Activated CD8-positive, alpha-beta memory T cell treated with anti-CD3 and anti-CD28 coated beads, Interleukin-2, amount 50 U/mL, for 4 hours (primary cell): ENCODE measurements at places on chromosomes 6 and 20.

DNA sequence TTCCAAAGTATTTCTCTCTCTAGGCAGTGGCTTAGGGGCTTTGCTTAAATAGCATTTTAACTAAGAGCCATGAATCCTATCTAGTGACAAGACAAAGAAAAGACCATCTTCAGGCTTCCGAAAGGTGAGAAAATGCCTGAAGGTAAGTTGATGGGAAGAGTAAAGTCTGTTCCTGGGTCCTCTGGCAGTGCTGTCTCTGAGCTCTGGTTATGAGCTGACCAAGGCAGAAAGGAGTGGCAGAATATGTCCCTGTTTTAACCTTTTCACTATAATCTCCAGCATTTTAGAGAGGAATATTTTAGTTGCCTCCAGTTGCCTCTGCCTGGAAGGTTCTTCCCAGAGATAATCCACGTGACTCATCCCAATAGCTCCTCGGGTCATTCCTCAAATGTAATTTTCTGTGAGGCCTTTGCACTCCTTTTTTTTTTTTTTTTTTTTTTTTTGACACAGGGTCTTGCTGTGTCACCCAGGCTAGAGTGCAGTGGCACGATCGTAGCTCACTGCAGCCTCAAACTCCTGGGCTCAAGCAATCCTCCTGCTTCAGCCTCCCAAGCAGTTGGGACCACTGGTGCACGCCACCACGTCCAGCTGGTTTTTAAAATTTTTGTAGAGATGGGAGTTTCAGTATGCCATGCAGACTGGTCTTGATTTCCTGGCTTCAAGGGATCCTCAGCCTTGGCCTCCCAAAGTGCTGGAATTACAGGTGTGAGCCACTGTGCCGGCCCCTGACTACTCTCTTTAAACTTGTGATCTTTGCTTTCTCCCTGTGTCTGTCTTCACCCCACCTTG is 3.7 kb upstream of the ARMH2 start:
- no peak for DNase-seq

DNA sequence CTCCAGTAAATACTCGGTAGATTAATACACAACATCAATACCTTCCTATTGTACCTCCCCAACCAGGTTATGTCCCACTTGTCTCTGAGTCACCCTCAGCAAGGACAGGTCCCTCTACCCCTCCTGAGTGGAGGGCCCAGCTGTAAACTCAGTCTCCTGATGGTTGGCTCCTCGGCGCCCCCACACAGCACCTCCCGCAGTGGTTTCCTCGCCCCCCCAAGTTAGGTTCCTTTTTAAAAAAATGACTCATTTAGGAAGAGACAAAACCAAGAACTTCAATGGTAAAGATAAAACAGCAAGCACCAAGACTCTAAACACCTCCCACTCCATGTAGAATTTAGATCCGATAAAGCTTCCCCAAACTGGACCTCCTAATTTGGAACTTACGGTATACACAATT is 83.5 kb downstream of the TRERF1 start:
- DNase-seq: peak; percentile 79

GRCh38 chr6:6131492-6132109 is 124.9 kb upstream of the NRN1 start:
- DNase-seq: no peak

GRCh38 chr6:44024574-44025219 is 102.6 kb downstream of the MRPL14 start:
- no peak for DNase-seq

DNA sequence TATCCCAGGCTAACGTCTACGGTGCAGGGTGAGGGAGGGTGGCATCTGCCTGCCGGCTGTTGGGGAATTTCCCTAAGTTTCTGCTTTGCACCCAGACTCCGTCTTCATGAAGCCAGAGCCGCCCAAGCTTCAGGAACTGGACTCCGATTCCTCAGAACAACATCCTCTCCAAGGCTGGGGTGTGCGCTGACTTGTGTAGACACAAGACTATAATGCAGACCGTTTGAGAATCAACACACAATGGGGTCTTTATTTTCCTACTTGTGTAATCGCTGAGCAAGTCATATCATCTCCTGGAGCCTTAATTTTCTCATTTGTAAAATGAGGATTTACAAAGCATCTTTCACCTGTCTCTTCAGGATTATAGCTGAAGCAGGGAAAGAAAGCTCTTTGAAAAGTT is 160.5 kb upstream of the AGPAT4 start:
- DNase-seq: no peak

- DNase-seq: no peak
Measured at GRCh38 chr6:28589234-28589956, 63.7 kb downstream of the GPX5 start.

- no peak for DNase-seq
Measured at GRCh38 chr6:161318456-161318855, 44.6 kb upstream of the AGPAT4 start.

DNA sequence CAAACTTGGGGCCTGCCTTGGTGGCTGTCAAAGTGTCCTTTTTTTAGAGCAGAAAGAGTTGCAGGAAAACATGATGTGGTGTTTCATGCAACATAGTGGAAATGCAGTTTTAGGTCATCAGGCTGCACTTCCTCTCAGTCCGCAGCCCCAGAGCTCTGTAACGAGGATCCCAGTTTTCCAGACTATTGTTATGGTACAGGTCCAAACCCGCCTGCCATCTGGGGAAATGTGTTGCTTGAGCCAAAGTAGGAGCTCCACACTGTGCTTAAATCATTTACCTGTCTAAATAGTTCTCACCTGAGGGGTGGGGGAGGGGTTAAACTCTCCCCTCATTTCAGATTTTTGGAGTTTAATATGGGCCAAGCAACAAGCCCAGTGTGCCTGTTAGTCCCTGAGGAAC is 59.8 kb downstream of the GOPC start:
- DNase-seq: no peak

GRCh38 chr6:95581073-95581472 is 3.7 kb downstream of the MANEA start:
- no peak for DNase-seq

DNA sequence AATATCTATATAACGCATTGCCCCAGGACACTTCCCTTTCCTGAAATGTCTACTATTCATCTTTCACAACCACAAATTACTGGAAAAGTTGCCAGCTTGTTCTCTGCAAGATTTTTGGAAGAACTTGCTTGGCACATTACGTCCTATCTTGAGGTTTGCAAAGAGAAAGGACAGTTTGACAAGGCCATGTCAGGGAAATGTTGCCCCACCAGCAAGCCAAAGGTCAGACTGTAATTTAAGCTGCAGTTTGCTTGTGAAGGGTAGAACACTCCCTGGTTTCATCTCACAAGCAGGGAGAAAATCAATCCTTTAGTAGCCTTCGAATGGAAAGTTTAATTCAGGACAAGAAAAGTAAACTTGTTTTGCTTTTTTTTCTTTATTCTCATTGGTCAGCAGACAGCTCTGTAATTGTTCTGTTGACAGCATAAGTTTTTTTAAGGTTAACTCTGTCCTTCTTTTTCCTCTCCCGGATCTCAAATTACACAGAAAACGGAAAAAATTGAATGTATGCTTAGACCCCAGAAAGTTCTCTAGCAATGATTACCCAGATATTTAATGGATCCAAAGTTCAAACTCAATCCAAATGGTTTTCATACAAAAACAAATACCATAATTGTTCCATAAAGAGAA is 541.8 kb upstream of the NRSN1 start:
- DNase-seq: no peak

GRCh38 chr20:18611492-18611891 is 23.6 kb downstream of the DTD1 start:
- no peak for DNase-seq

DNA sequence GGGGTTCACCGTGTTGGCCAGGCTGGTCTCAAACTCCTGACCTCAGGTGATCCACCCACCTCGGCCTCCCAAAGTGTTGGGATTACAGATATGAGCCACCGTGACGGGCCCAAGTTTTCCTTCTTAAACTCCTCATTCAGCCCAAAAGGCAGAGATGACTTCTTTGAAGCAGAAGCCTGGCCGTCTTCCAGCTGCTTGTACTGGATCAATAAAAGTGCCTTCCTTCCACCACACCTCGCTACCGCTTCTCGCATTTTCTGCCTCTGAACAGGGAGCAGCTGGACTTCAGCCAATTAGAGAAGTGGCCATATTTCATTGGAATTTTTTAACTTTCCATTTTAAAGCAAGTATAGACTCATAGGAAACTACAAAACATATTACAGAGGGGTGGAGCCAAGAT is 241.1 kb downstream of the PREX1 start:
- DNase-seq: no peak

- no peak for DNase-seq
Measured at GRCh38 chr20:37643400-37643799, 50.4 kb upstream of the CTNNBL1 start.

- DNase-seq: no peak
Measured at GRCh38 chr6:160378218-160378617, 30.0 kb downstream of the SLC22A3 start.

DNA sequence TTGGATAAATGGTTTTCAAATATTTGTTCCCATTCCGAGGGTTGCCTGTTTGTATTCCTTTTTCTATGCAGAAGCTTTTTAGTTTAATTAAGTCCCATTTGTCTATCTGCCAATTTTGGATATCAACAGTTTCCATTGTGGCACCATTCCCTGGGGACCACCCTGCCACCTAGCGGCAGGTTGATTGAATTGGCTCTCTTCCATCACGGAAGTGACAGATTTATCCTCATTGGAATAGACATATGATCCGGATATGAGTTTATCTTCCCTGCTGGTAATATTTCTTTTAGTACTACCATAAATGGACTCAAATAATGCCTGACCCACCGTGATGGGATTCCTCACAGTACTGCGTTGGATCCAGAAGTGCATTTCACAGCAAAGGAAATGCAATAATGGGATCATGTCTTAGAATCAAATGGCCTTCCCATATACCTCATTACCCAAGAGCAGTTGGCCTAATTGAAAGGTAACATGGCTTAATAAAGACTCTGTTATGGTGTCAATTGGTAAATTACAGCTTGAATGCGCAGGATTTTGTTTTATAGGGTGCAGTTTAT is 327.0 kb downstream of the BMP2 start:
- no peak for DNase-seq

DNA sequence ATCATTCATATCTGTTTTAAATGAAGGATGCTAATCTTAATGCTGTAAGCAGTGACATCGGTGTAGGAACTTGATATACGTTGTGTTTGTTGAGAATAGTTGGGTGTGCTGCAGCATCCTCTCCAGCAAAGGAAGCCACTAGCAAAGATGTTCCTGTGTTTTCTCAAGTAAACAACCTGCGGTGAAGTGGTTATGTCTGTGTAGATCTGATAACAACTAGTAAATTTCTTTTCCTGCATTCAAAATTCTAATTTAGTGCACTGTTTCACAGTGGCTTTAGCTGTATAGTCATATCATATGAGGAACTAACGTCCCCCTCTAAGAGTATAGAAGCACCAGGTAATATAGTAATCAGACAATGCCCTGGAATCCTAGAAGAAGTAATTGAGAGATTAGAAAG is 38.7 kb downstream of the NCOA7 start:
- DNase-seq: no peak

GRCh38 chr6:161694995-161695394 is 421.1 kb upstream of the AGPAT4 start:
- DNase-seq: no peak

DNA sequence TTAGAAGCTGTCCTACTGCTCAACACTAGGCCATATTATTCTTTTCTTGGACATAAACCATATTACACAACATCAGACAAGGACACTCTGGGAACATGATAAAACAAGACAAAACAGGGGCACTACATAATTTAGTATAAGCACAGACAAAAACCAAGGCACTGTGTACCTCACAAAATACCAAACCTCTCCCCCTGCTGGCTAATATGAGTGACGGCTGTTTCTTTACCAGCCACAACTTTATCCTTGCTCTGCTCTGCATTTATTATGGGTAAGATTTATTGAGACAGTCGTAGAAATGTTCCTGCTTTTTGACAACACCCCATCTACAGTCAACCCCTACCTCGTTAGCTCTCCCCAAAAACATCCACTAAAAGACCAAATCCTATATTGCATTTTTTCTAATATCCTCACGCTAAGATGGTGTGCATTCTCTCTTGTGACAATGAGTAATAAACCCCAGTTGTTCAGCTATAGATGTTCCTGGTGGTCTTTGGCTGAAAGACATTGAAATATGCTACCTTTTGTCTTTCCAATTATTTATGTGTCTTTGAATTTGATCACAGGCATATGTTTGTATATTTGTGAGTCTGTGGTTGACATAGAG is 23.8 kb upstream of the POLR1H start:
- DNase-seq: no peak

- DNase-seq: no peak
Measured at GRCh38 chr6:123715006-123715863, 78.5 kb upstream of the TRDN start.

DNA sequence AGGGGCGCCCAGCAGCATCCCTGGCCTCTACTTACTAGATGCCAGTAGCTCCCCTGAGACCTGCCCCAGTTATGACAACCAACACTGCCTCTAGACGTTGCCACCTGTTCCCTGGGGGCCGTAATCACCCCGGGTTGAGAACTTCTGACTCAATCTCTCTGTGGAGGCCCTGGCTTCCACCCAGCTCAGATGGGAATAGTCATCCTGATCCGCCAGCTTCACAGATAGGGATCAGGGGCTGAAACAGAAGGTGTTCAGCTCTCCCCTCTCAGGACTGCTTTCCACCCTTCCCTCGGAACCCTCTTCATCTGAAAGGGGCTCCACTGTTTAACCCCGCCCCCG is 3.3 kb downstream of the CAPN11 start:
- DNase-seq: no peak

- no peak for DNase-seq
Measured at GRCh38 chr6:89339565-89339964, 13.0 kb downstream of the UBE2J1 start.

DNA sequence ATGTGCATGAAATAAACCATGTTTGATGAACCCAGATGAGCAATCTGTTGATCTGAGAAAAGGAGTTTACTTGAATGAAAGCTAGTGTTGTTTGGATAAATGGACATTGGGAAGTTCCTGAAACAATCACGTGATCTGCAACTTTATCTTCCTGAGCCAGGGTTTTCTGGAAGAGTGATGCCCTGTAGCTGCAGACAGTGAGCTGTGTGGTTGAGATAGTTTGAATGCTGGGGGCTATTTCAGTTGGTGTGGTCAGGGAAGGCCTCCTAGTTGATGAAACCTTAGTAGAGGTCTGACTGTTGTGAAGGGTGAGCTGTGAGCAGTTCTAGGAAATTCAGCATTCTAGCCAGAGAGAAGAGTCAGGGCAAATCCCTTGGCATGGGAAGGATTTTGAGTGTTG is 643.7 kb downstream of the UTRN start:
- no peak for DNase-seq

- DNase-seq: no peak
Measured at GRCh38 chr6:153625089-153625488, 414.0 kb upstream of the OPRM1 start.

DNA sequence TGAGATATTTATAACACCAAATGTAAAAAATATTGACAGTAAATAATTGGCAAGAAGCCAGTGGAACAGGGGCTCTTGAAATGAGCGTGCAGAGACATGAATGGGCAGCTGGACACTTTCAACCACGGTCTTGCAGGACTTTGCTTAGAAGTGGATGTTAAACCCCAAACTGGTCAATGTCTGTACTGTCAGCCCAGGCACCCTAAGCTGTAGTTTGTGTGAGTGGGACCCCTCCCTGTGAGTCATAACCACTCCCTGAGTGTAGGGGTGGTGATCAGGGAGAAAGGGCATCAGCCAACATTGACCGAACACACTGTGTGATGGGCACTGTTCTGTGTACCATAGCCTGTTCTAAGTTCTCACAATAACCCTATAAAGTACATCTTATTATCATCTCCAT is 108.6 kb downstream of the FIG4 start:
- no peak for DNase-seq
